Dorsolateral prefrontal cortex (tissue), 122 donors: ENCODE measurements at places on chromosomes 6 and 20. TPM values are rescaled to one million over a fixed set of nuclear protein-coding genes. Genes with fewer than 3 reads are reported as not detected.
A peak's percentile ranks its signal among the peaks of the same experiment; 100 is the strongest.

DNA sequence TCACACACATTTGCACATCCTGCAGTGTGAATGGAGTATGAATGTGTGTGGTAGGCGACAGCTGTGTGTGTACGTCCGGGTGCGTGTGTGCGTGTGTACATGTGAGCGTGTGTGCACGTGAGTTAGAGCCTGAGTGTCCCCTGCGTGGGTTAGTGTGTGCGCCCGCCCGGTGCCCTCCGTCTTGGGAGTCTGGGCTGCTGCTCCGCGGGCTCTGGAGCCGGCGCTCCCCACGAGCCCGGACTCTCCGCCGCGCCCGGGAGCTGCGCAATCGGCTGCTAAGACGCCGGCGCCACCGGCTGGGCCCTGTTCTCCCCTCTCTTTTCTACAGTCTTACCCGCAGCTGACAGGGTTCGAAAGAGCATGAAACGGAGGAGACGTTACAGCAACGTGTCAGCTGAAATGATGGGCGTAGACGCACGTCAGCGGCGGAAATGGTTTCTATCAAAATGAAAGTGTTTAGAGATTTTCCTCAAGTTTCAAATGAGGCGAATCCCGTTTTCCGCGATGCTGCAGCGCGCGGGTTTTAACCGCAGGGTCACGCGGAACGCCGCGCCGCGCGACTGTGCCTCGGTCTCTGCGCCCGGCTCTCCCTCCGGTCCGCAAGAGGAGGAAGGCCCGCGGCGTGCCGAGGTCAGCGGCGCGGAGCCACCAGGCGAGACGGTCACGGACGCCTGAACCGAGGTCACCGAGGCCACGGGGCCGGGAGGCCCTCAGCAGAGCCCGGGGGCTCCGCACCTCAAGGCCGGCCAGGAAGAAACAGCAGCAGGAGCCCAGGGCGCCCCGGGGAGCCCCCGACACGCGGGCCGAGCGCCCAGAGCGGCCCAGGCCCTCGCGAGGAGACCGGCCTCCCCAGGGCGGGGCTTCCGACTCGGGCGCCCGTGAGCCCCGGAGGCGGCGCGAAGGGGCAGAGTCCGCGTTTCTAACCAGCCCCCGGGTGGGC, 95.3 kb upstream of the BHLHE23 start:
- DNase-seq, result peak; percentile 42

DNA sequence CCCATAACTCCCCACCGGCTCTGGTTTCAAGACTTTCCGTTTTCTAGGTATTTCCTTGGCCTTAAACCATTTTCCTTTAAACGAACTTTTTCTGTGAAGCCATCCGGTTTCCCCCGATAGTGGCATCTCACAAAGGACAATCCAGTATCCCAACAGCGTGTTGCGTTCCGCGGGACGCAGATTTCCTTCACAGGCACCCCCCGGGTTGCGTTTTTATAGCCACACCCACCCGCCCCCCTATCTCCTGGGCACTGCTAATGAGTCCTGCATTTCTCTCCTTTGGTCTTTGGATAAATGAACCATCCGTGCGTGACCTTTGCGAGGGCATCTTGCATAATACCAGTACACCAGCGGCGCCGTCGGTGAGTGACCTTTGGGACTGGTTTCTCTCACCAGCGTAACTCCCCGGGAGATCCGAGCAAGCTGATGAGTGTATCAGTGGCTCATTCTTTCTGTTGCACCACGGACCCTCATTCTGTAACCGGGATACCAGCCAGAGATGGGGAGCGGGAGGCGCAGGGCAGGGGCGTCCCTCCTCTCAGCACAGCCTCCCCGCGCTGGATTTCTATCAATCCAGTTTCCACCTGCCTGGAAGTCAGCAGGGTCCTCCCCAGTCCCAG, 586 bp upstream of the NQO2 start:
- DNase-seq, result no peak

- no peak for DNase-seq
Measured at GRCh38 chr6:1995636-1996035, 249.8 kb downstream of the GMDS start.

GRCh38 chr6:123323452-123324329, 313.1 kb downstream of the TRDN start:
- no peak for DNase-seq

DNA sequence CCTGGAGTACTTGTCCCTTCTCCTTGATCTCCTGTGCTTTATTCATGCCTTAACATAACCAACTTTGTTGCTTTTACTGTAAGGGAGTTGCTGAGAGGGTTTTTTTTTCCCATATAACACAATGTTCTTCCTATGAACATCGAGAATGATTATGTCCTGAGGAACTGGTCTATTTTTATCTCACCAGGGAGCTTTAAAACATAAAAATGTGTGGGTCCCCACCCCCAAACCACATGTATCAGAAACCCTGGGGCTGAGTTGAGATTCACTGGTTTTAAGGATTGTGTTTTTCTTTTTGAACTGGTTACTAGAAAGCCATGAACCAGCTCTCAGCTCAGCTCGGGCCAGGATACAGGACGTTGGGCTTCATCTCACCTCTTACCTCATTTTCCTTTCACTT, 118.5 kb upstream of the JAG1 start:
- DNase-seq, result peak; percentile 34

DNA sequence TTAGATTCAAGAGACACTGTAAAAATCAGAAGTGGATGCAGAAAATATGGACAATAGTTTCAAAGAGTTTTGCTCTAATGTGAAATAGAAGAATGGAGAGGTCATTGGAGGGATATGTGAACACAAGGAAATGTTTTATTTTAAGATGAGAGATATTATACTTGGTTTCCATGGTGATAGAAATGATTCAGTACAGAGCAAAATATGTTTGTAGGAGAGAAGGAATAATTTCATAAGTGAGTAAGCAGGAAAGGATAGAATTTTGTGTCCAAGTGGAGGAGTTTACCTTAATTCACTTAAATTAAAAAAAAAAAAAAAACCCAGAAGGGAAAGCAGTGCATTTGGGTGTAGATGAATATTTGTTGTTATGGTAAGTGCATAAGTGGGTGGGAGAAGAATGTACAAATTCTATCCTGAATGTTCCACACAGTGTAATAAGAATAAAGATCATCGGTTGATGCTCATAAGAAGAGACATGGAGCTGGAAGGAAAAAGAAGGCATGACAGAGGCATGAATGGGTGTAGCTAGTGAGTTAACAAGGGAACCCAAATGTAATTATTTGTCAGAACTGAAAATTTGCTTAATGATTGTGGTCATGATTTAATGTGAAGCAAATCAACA, 688.9 kb upstream of the GJE1 start:
- no peak for DNase-seq

The GPR63 gene
- 9.6 TPM for total RNA-seq

The TNFRSF21 gene
- total RNA-seq, result 57.2 TPM

The EYA4 gene
- total RNA-seq, result 10.7 TPM
